ENCODE measurements at places on chromosomes 5 and 9.

DNA sequence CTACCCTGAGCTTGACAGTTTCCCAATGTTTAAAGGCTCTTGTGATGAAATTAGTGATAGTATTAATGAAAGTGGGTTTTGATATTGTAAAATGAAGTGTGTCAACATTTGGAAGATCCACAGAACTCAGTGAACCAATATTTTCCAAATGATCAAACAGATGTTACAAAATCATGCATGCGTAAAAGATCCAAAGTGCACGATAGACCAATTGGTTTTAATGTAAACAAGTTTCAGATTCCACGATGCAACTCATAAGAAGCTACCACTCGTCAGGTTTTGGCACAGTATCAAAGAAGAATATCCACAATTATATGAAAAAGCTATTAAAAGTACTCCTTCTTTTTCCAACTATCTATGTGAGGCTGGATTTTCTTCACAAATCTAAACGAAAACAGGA, 82.3 kb downstream of the SLC38A9 start:
- no peak for DNase-seq

DNA sequence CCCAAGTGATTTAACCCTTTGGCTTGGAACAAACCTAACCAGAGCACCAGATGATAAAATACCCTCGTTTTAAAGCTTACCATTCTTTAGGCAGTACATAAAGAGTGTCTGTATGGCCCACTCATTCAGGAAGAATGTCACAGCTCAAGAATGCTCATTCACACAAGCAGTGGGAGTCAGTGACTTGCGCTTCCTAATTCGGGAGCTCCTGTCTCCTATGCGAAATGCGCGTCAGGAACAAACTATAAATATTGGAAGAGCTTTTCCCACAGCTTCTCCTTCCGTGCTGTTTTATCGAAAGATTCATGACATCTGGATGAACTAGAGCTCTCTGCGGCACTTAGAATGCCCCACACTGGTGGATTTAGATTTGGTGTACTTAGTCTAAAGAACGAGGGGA, 66.6 kb downstream of the NTRK2 start:
- no peak for DNase-seq

GRCh38 chr5:148864113-148864841, 37.9 kb downstream of the ADRB2 start:
- no peak for DNase-seq

DNA sequence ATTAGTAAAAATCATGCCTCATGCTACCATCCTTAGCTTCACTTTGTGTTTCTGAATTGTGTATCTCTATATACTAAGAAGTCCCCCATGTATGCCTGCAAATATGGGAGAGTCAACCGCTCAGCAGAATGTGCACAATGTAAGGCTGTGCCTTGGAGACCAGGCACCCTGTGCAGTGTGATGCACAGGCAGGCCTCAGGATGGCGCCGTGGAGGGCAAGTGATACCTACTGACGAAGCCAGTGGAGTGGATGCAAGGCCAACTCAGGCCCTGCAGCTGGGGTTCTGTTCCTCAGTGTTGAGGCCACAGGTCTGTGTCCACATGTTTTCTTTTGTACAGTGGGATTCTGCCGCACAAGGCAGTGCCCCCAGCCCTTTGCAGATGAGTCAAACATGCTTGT, 28.4 kb downstream of the SYK start:
- DNase-seq, result peak; percentile 54

- DNase-seq, result no peak
These were observed 9.8 kb downstream of the EGFL7 start for GRCh38 chr9:136672431-136673087.

GRCh38 chr5:178630951-178631350, 4.1 kb upstream of the CLK4 start:
- DNase-seq, result peak; percentile 30

- no peak for DNase-seq
These were observed 690.9 kb downstream of the ISL1 start for GRCh38 chr5:52073993-52074689.

- no peak for DNase-seq
These were observed 1.4 kb downstream of the TBC1D9B start for GRCh38 chr5:179906294-179906794.

- peak; percentile 68 for DNase-seq
These were observed 46.4 kb upstream of the STK32A start for GRCh38 chr5:147188200-147189108.

DNA sequence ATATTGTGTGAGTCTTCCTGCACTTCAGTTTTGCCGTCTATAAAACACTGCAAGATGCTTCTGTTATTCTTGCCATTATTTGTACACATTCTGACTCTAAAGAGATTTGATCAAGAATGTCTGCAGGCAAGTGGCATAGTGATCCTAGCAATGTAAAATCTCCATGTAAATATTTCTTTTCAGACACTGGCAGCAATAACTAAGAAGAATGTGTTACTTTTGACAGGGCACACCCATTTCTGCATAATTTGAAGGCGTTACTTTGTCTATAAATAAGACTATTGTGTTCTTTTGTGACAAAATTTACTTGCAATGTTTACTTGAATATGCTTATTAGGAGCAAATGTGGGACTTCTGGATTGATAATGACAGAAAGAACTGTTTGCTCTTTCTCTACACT, 20.1 kb downstream of the RANBP3L start:
- no peak for DNase-seq

- DNase-seq, result no peak
These were observed 8.1 kb downstream of the SPINK14 start for GRCh38 chr5:148176480-148176879.

DNA sequence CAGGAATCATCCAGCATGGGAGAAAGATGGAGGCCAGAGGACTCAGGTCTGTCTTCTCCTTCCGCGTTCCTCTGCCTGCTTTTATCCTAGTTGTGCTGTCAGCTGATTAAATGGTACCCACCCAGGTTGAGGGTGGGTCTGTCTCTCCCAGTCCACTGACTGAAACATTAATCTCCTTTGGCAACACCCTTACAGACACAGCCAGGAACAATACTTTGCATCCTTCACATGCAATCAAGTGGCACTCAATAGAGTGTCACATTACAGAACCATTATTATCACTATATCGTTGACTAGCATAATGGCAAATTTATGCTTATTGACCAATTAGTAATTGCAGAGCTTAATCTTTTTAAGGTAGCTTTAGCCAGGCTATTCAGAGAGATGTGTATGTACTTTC, 64.8 kb downstream of the UNC13B start:
- no peak for DNase-seq

- peak; percentile 61 for DNase-seq
These were observed 171.6 kb downstream of the FAM174A start for GRCh38 chr5:100706776-100707175.

GRCh38 chr9:34376596-34377403, at the start of gene MYORG:
Gene MYORG, minus strand, starts transcription at chr9:34376898. Its CDS starts 3,955 bp downstream, at chr9:34372943.
- peak; percentile 99 for DNase-seq

GRCh38 chr9:35660966-35661415, 2.9 kb downstream of the CCDC107 start:
- no peak for DNase-seq

GRCh38 chr5:65625743-65626142, 916 bp downstream of the SHLD3 start:
- DNase-seq, result no peak

GRCh38 chr9:130934246-130934645, 4.8 kb downstream of the FIBCD1 start:
- no peak for DNase-seq

DNA sequence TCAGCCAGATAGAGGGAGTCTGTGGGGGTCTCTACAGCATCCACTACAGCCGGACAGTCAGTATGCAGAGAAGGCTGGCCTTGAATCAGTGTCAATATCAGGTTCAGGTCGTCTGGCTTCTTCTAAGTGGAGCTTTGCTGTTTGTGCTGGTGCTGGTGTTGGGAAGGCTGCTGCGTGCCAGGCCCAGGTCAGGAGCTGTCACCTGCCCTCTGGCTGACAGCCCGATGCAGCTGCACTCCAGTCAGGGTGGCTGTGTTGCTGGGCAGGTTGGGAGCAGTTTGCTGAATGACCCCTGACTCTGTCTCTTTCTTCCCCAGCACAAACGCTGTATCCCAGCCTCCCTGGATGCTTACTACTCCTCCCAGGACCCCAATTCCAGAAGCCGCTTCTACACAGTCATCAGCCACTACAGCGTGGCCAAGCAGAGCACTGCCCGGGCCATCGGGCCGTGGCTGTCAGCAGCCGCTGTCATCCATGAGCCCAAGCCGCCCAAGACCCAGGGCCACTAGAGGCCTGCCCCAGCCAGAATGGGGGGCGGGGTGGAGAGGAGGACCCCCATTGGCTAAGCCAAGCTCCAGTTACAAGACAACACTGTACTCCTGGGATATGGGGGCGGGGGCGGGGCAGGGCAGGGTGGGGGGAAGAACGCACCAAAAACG, 61.6 kb downstream of the NSG2 start:
- no peak for DNase-seq

- no peak for DNase-seq
These were observed 296.8 kb downstream of the PDE4D start for GRCh38 chr5:59596586-59597350.

DNA sequence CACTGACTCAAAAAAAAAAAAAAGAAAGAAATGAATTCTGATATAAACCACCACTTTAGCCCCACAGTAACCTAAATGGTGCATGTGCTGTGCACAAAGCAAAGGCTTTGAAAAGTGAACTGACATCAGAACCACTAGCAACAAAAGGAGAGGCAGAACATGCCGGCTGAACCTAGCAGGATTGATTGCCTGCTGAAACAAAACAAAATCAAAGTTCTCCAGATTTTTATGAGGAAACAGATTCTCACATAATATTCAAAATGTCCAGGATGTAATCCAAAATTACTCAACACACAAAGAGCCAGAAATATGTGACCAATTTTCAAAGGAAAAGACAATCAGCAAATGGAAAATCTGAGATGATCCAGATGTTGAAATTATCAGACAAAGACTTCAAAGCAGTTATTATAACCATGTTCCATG, 37.9 kb downstream of the UBTD2 start:
- no peak for DNase-seq

DNA sequence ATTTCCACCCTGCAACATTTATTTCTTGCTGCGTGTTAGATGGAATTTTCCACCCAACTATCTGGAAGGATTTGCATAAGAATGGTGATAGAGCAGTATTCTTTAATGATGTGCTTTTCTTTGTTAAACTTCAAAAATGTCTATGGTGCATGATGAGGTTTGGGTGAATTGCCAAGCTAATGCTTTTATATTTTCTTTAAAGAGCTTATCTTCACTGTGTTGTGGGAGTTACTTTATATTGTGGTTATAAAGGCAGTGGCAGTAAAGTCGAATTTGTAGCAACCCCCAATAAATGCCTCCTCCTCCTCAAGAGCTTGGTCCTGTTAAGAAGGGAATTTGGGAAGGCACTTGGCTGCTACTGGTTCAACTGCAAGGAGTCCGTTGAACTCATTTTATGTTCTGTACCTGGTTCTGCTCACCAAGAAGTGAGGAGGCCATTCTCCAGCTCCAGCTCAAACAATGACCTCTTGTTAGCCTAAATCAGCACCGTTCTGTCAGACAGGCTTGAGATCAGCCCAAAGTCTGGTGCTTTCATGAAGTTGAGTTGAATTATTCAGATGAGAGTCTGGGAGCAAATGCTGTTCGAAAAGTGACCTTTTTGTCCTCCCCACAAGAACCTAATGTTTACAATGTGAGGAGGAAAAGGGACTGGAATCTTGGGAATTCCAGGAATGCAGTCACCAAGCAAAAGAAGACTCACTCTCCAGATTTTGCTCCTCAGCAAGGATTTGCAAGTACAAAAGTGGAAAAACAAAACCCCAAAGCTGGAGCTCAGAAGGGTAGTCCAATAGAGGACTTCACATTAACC, 217.0 kb downstream of the TMEM38B start:
- no peak for DNase-seq

- DNase-seq, result peak; percentile 50
These were observed 3.8 kb downstream of the EGR1 start for GRCh38 chr5:138468966-138469539.

DNA sequence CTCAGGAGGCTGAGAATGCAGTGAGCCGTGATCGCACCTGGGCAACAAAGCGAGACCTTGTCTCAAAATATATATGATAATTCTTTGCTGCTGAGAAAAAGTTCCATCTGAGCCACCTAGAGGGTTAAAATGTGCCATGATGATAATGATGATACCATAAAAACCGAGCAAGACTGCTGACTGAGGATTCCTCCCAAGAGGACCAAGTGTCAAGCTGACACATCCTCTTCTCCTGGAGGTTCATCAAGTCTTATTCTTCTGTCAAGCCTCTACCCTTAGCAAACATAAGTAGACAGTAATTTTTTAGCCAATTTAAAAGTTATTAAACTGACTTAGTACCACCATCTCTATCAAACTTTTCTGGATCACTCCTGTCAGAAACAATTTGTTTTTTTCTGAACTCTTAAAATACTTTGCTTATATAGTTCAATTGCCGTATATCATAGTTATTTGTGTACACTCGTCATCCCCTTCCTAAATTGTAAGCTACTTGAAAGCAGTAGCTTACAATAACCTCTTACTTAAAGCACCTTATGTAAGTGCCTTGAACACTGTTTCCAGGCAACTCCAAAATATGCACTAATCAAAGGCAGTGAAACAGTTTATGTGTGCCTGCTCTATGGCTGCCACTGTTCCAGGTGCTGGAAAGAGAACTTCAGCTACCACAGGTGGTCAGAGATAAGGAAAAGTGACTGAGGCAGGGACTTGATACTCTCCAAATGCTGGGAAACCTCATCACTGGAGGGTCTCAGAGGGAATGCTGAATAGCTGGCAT, 57.4 kb downstream of the SCAI start:
- DNase-seq, result no peak

- DNase-seq, result no peak
These were observed 70.7 kb upstream of the PPP1R2B start for GRCh38 chr5:156779436-156779835.

GRCh38 chr5:93342563-93343061, 238.4 kb downstream of the NR2F1-AS1 start:
- DNase-seq, result no peak

- DNase-seq, result no peak
These were observed 118.8 kb downstream of the ELAVL2 start for GRCh38 chr9:23707249-23707648.

DNA sequence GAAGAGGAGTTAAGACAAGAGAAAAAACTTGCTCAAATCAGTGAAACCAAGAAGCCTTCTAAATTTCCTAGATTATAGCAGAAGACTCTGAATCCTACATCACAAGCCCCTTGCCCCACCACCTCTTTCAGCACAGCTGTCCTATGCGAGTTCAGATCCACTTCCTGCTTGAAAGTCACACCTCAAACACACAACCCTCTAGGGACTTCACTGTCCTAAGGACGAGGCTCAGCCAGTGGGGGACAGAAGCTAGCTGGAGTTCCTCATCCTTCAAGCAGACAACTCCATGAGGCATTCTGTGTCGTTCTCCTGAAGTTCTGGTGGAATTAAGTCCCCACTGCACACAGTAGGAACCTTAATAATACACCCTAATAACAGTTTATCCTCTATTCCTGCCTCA, 44.3 kb downstream of the NRG2 start:
- no peak for DNase-seq

GRCh38 chr5:135683189-135683588, 104.4 kb upstream of the CXCL14 start:
- no peak for DNase-seq

DNA sequence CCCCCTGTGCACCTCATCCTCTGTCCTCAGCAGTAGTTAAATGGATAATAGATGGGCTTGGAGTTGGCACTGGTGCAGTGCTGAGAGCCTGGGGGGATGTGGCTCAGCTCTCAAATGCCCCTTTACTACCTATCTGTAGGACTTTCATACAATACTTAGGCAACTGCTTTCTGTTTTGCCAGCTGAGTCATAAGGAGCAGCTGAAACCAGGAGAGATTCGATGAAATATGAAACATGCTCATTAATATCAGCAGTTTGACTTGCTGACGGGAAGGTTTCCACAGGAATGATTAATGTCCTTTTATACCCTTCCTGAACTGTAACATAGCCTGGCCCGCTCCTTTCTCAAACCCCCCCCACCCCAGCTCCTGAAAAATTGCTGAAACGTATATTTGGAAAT, 142.6 kb downstream of the SAXO1 start:
- no peak for DNase-seq

GRCh38 chr5:166602271-166602670, 1689.2 kb upstream of the WWC1 start:
- DNase-seq, result no peak
